Activated CD4-positive, alpha-beta T cell treated with anti-CD3 and anti-CD28 coated beads, Interleukin-2, amount 50 U/mL, for 24 hours (primary cell): ENCODE measurements at places on chromosomes 11 and 22.

DNA sequence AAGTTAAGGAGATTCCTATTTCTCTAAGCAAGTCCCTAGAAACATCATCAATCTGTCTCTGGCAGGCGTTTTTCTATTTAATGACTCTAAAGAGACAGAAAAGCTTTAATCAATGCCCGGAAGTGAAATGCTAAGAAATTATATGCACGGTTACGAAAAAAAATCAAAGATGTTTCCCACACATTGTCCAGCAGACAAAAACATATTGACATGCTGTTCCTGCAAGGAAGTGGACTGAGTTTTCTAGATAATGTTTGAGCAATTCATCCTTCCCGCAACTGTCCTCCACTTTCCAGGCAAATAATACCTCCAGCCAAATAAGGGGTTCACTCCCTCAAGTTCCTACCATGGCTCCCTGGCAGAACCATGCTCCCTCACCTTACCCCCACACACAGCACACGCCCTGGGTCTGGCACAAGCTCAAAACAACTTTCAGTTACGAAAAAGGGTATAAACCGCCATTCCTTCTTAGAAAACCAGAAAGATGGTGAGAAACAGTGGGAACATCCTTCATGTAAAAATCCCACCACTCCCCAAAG lies 29.6 kb downstream of the GALNT18 start:
- no peak for DNase-seq

DNA sequence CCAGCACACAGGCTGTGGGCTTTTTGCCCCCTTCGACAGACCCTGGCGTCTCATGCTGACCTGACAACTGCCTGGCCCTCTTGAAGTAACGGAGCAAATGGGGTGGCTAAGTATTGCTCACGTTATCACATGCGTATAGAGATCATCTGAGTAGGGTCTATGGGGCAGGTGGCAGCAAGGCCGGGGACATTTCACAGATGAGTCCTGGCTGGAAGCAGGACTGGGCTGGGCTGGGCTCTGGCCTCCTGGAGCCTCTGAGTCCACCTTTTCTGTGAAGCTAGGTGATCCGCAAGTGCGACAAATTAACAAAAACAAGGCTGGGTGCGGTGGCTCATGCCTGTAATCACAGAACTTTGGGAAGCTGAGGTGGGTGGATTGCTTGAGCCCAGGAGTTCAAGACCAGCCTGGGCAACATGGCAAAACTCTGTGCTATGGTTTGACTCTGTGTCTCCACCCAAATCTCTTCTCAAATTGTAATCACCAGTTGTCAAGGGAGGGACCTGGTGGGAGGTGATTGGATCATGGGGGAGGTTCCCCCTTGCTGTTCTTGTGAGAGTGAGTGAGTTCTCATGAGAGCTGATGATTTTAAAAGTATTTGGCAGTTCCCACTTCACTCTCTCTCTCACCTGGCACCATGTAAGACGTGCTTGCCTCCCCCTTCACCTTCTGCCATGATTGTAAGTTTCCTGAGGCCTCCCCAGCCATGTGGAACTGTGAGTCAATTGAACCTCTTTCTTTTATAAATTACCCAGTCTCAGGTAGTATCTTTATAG lies 122.0 kb downstream of the MPPED1 start:
- DNase-seq: no peak

DNA sequence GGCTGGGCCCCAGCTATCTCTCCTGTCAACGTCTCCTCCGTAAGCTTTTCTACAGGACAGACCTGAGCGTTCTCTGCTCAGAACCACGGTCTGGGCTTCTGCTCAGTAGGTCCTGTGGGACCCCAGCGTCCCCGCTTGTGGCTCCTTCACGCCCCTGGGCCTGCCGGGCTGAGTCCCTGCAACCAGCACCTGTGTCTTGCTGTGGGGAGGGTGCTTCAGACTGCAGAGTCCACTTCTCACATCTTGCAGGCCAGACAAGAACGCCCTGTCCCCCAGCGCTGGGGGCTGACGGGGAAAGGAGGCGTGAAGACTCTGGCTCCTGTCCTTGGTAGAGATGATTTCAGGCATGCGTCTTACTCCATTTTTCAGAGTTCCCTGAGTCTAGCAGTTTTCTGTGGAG lies 1480.8 kb downstream of the BRD1 start:
- no peak for DNase-seq

DNA sequence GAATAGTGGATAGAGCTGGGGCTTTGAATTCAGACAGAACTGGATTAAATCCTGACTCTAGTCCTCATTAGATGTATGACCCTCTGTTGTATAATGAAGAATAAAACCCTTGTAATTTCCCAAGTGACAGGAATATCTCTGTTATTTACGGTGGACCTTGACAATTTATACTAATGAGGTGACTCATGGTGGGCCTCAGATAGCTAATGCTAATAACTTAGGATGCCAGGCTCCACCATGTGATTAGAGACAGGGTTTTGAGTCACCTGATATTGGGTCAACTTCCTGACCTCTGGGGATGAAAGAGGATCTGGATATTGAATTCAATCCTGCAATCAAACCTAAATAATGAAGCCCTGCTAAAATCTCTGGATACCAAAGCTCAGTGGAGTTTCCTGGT lies 33.6 kb downstream of the OSBP start:
- DNase-seq: no peak

DNA sequence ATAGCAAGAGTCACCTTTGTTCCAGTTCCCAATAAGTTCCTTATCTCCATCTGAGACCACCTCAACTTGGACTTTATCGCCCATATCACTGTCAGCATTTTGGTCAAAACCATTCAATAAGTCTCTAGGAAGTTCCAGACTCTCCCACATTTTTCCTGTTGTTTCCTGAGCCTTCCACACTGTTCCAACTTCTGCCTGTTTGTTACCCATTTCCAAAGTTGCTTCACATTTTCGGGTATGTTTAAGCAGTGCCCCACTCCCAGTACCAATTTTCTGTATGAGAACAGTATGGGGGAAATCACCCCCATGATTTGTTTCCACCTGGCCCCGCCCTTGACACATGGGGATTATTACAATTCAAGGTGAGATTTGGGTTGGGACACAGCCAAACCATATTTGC lies 26.7 kb downstream of the BCL2L13 start:
- DNase-seq: no peak

DNA sequence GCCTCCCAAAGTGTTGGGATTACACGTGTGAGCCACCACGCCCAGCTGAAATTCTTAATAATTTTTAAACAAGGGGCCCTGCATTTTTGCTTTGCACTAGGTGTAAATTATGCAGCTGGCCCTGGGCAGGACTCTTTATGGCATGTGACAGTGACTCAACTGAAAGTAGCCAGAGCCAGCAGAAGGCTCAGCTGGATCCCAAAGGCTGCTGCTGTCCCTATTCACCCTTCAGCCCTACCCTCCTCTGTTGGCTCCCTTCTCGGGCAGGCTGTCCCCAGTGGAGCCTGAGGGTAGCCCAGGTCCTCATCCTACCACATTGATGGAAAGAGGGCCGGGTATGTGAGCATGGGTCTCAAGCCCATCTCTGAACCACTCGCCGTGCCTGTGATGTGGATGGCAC lies 45.6 kb downstream of the CD82 start:
- DNase-seq: no peak

GRCh38 chr11:66070604-66071380 lies 720 bp downstream of the PACS1 start:
- DNase-seq: no peak

DNA sequence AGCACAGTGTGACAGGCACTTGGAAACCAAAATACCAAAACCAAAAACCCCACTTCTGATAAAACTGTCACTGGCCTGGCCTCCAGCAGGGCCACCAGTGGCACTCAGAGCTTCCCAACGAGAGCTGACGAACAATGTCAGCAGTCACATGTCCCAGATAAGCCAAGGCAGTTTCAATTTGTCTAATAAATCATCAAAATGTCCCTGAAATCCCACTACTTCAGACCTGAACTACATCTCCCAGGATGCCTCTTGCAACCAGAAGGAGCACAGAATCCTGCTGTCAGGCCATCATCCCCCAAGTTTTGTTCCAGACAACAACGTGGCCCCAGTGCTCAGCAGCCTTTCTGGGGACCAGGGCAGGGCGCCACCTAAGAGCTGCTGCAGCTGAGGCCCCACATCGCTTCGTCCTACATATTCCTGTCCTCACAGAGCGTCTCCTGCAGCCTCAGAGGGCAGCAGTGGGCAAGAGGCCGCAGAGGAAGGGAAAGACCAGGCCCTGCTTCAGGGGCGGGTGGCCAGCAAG lies 25.1 kb downstream of the LRFN4 start:
- no peak for DNase-seq

GRCh38 chr11:409008-409599 lies 5.7 kb downstream of the SIGIRR start:
- no peak for DNase-seq

GRCh38 chr11:2391181-2391975 lies 9.2 kb upstream of the TSSC4 start:
- DNase-seq: no peak

DNA sequence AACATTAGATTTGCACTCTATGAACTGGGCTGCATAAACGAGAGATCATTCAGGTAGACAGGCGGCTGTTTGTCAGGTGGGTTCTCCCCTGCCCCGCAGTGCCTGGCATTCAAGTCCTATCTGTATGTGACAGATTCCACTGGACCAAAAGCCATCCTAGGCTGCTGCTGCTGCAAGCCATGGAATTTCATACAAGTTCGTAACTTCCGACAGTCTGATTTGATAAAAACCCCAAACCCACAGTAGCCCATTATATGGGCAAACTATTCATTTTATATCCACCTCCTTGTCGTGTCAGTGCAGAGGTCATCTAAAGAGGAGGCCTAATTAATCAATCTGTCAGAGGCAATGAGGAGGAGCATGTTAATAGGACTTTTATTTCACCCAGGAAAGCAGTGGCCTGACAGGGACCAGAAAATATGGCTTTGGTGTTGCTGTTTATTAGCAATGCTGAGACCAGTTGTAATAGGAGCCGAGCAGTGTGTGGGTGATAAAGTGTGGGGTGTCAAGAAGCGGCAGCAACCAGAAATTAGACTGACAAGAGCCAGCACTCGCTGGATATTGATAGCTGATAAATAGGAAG lies 124.2 kb downstream of the ARL14EP start:
- no peak for DNase-seq

- no peak for DNase-seq
Measured at GRCh38 chr11:12808519-12808918, 134.3 kb downstream of the TEAD1 start.

DNA sequence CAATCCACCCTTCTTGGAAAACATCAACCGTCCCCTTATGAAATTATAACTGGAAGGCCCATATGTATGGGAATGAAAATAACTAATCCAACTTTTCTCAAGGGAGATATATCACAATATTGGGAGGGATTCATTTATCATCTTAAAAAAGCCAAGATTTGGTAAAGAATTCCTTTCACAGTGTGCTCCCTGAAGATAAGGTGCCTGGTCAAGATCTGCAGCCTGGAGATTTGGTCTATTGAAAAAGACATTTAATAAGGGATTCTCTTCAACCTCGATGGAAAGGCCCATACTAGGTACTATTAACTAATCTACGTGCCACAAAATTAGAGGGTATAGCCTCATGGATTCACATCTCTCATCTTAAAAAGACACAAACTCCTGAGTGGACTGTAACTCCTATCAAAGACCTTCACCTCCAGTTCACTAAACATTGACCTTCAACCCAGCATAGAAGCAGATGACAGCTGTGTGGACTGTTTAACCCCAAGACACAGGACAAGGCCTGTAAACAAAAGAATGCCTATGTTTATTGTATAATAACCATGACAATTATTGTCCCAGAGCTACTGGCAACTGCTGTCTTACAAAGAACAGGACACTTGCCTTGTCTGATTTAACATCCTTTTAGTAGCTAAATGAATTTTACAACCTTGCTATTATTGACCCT lies 4.8 kb upstream of the FDX1 start:
- DNase-seq: no peak

DNA sequence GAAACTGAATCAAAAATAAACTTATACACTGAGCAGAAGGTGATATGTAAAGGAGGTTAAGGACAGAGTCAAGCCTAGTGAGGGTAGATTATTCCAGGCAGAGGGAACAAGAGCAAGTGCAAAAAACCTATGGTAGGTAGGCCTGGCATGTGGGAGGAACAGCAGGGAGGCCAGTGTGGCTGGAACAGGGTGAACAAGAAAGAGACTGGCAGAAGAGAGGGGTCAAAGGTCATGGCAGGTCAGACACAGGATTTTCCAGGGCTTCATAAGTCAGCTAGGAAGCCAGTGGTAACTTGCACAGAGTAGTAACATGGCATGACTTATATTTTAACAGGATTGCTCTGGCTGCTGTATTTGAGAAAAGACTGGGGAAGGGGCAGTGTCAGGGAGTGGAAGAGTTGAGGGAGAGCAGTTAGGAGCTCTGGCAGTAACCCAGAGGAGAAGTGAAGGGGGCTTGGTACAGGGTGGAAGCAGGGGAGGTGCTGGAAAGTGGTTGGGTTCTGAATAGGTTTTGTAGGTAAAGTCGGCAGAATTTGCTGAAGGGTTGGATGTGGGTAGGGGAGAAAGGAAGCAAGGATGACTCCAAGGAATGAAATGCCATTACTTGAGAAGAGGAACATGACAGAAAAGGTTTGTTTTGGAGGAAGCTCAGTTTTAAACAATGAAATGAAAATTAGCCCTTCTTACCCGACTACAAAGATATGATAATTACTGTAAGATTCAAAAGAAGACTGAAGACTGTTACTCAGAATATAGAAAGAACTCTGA lies 86.2 kb downstream of the ZNRF3 start:
- no peak for DNase-seq

- DNase-seq: no peak
Measured at GRCh38 chr22:40001800-40002577, 7.2 kb downstream of the FAM83F start.

DNA sequence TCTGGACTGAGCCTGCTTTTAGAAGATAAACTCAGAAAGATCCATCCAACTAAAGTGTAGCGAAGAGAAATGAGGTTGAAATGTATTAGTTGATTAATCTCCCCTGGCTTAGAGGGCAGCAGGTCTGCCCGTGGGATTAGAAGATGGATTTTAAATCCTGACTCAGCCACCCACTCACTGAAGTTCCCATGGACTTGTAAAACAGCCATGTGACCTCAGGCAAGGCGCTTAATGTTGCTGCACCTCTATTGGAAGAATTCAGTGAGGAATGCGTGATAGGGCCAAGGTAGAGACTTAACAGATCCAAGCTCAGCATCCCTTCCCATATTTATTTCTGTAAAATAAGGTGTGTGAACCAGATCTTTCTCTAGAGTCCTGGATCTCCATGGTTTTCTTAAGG lies 45.1 kb upstream of the ELF5 start:
- no peak for DNase-seq

DNA sequence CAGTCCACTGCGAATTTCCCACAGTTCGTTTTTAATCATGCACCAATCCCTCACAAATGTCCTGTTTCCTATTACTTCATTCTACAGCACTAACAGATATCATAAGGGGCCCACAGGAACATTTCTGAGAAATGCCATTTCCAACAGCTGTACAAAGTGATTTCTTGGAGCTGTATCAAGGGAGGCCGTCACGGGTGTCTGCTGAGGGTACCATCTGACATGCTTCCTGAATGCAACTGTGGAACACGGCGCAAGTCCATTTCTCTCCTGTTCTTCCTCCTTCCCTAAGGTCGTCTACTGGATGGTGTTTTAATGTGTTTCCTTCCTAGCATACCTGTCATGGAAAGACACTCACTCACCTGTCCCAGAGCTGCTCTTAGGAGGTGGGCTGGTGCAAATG lies 320.7 kb downstream of the LARGE1 start:
- DNase-seq: no peak
